Suppressor macrophage (primary cell): ENCODE measurements at places on chromosomes 11 and 22.

DNA sequence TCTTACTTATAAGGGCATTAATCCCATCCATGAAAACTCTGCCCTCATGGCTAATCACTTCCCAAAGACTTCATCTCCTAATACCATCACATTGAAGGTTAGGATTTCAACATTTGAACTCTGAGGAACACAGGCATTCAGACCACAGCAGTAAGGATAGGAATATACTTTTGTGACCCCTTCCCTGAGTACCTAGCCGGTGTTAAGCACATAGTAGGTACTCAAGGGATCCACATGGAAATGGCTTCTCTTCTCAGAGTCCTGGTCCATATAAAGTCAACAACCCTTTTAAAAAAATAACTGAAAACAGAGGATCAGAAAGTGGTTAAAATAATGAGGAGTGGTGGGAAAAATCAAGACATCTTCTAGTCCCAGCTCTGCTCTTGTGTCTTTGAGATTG lies 78.0 kb downstream of the TIMP3 start:
- no peak for DNase-seq

GRCh38 chr11:66107600-66108510 lies 37.8 kb downstream of the PACS1 start:
- no peak for DNase-seq

- DNase-seq, result no peak
Observed at GRCh38 chr11:15764948-15765347, 591.4 kb downstream of the SOX6 start.

GRCh38 chr11:111606986-111607385 lies 4.7 kb downstream of the SIK2 start:
- no peak for DNase-seq

DNA sequence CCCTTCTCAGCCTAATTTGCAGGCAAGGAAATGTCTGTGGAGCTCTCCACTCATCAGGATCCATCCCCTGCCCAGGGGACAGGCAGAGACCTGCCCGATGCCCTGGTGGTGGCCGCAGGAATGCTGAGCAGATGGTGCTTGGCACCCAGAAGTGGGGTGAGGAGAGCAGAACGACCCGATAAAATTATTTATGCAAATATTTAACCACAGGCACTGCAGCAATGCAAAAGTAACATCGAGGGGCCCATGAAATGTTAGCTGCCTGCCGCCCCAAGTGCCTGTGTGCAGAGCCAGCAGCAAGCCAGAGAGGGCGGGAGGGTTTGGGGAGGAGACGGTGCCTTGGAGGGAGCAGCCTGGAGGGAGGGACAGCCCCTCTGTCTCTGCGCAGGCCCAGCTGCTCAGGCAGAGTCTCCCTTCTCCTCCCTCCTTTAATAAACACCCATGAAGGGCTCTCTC lies 205.5 kb downstream of the CTTN start:
- no peak for DNase-seq

DNA sequence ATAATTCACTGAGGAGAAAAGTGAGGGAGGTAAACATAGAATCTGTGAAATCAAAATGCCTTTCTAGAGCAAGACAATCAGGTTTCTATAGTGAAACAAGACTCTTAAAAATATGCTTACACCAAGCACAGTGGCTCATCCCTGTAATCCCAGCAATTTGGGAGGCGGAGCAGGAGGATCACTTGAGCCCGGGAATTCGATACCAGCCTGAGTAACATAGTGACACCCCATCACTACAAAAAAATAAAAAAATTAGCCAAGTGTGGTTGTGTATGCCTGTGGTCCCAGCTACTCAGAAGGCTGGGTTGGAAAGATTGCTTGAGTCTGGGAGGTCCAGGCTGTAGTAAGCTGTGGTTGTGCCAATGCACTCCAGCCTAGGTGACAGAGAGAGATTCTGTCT lies 43.2 kb upstream of the ME3 start:
- no peak for DNase-seq

DNA sequence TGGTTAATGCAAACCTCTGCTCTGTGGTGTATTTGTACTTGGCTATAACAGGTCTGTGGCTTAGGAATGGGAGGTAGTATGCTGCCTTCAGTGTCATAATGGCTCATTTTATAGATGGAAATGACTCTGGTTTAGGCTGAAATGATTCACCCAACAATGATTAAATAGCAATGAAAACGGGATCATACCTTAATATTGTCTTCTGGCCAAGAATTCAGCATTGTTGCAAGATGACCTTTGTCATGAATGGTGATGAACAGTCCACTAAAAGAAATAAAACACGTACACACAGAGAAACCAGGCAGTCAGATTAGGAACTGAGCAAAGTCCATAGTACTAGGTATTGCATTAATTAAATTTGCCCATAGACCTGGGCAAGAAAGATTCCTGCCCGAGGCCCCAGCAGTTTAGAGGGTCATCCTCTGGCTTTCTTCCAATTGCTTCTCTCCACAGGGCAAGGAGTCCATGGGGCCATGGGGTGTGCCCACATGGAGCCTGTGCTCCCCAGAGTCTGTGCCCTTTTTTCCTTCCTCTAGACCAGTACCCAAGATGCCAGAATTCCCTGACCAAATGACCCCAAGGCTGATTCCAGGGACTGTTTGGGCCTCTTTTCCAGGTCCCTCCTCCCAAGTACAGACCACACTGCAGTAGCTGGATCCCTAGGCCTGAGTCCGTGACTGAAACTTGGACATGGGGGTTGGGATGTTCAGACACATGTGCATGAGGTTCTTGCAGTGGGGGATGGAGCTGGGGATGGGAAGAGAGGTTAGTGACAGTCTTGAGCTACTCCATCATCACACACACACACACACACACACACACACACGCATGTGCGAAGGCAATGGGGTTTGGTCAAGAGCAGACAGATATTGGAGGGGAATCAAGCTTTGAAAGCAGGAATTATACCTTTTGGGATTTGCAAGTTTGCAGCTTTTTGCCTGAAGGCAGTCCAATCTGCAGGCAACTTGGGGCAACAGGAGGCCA lies 134.2 kb downstream of the CCDC81 start:
- no peak for DNase-seq

DNA sequence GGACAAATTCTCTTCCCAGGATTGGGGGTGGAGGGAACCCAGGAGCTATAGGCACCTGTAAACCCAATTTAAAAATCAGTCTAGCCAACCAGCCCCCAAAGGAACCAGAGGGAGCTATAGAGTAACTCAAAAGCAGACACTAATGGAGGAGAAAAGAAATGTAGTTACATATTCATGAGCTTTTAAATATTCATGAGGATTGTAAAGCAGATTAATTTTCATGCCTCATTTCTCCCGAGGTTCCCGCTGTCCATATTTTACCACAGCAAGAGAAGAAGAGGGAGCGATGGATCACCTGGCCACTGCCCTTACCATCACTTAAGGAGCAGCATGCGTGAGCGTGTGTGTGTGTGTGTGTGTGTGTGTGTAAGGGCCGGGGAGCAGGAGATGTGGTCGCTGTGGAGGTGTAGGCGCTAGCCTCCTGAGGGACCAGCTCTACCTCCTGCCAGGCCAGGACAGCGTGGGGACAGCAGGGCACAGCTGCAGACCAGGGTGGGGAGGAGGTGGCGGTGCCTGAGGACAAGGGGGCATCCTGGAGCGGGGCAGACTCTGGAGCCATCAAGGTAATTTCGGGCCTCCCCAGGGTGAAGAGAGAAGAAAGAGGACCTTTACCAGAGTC lies 100.7 kb upstream of the THY1 start:
- DNase-seq, result no peak
